ENCODE measurements at places on chromosomes 5 and 9.

DNA sequence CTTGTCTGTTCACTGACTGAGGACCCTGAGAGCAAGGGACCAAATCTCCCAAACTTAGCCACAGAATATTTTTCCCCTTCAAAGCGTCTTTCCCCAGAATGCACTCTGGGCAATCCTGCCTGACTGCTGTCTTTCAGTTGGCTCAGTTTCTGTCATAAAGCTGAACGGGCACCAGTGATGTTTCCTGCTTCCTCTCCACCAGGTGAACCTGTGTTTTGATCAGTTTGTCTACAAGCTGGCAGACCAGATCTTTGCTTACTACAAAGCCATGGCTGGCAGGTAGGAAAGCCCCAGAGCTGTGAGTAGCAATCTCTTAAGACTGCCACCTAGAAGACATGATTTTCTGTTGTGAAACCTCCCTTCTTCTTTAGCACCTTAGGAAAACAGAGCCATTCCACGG is 61.8 kb downstream of the CYFIP2 start:
- DNase-seq, result no peak

GRCh38 chr9:75438716-75439115 is 350.4 kb downstream of the OSTF1 start:
- no peak for DNase-seq

- peak; percentile 45 for DNase-seq
Observed at GRCh38 chr5:149834246-149834855, 104.2 kb downstream of the PPARGC1B start.

- no peak for DNase-seq
Observed at GRCh38 chr9:81526587-81526986, 162.8 kb downstream of the TLE1 start.

GRCh38 chr5:109876030-109876725 is 186.5 kb downstream of the MAN2A1 start:
- no peak for DNase-seq

GRCh38 chr9:94993160-94993820 is 266.8 kb downstream of the AOPEP start:
- no peak for DNase-seq

DNA sequence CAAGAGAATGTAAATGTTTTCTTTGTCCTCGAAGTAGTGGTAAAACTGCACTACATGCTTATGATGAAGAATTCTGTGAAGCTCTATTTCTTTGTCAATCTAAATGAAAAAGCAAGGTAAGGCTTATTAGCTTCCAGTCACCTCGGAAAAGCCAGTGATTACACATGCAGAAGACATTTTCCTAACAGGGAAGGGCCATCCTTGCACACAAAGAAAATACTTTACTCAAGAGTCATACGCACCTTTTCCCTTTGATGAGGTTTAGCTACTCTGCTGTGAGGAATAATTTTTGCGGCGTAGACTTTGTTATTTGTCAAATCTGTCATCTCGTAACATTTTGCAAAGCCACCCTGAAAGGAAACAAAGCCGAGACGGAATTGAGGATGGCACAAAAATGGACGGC is 1.1 kb downstream of the PLK2 start:
- DNase-seq, result no peak

DNA sequence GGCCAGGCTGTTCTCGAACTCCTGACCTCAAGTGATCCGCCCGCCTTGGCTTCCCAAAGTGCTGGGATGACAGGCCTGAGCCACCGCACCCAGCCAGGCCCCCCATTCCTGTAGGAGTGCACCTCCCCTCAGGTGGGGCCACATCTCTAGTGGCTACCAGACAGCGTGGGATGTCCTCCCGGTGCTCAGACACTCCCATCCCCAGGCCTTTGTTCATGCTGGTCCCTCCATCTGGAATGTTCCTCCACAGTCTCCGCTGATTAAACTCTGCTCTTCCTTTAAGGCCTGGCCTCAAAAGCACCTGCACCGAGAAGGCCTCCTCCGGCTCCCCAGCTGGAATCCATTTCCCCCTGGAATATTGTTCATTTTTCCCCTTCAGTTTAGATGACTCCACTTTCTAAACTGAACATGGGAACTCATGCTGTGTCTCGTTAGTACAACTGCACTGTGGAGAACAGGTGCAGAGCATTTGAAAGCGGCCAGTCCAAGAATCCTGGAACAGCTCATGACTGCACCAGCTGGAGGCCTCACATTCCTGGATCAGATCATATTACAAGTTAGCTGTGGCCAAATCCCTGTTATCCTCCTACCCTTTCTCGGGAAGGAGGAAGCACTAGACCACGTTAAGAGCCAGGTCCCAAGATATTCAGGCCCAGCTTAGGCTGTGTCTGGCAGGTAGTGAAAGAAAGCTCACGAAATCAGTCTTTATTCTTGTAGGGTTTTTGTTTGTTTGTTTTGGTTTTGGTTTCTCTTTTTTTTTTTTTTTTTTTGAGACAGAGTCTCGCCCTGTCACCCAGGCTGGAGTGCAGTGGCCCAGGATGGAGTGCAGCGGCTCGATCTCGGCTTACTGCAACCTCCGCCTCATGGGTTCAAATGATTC is 10.8 kb upstream of the PRRC2B start:
- DNase-seq, result peak; percentile 60

- DNase-seq, result no peak
Observed at GRCh38 chr5:35908228-35908627, 30.2 kb downstream of the CAPSL start.

Data from COLO829 (cell line).